ENCODE measurements at places on chromosomes 1 and 21.

DNA sequence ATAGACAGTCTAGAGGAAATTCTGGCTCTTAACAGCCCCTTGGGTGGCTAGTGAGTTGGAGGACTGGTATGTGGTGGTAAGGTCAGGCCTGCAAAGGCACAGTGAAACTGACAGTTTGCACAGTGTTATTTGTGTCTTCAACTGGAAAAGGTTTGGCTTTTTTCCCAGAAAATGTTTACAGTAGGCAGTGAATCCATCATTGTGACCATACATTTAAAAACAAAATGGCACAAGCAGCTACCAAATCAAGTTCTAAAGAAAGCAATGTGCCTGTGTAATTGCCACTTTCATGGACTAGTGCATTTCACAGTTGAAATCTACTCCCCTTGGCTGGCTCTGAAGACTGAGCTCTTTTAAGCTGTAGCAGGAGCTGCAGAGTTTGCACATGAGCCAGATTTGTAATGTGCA, 24.8 kb downstream of the ATPAF1 start:
- DNase-seq: no peak
- H3K4me3 ChIP-seq: no peak overlapping the region
- H3K4me1 ChIP-seq: no peaks in the 10 kb centered on the region
- H3K27ac ChIP-seq: no peak overlapping the region
- H3K36me3 ChIP-seq: peaks cover 9% of the 10 kb centered on the region

DNA sequence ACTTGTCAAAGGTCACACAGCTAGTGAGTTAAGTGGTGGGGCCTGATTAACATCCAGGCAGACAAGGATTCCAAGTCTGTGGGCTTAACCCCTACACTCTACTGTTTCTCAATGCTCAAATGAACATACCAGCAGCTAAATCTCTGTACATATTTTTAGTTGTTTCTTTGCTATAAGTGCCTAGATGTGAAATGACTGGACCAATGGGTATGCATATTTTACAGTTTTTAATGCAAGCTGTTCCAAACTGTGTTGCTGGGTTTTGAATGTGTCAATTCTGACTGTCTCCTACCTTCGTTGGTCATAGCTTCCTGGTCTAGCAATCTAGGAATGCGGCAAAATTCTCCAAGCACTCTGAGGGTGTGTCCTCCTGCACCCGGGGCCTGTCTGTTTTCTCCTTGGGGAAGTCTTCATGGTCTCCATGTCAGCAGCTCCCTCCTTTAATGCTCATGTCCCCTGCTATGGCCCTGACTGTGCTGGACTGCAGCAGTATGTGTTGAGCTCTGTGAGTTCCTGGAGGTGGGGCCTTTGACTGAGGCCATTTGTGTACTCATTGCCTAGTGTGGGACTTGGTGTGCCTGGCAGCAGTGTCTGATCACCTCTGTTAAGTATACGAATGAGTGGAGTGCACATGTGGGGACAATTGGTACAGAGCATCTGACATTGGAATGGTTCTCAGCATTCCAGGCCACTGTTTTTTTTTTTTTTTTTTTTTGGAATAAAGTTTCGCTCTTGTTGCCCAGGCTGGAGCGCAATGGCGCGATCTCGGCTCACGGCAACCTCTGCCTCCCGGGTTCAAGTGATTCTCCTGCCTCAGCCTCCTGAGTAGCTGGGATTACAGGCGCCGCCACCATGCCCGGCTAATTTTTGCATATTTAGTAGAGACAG, 72.9 kb upstream of the SLC2A1 start:
- no peaks in the 10 kb centered on the region for H3K4me1 ChIP-seq
- H3K36me3 ChIP-seq: no peaks in the 10 kb centered on the region
- H3K27me3 ChIP-seq: no peaks in the 10 kb centered on the region
- DNase-seq: no peak
- no peak overlapping the region for H3K27ac ChIP-seq

- peaks cover 6% of the 10 kb centered on the region for H3K4me1 ChIP-seq
- DNase-seq: peak; percentile 94
- no peak overlapping the region for H3K27ac ChIP-seq
- H3K36me3 ChIP-seq: no peaks in the 10 kb centered on the region
- H3K4me3 ChIP-seq: no peak overlapping the region
- peaks cover 29% of the 10 kb centered on the region for H3K27me3 ChIP-seq
Observed at GRCh38 chr1:26321315-26322041, 3.7 kb downstream of the CD52 start.

DNA sequence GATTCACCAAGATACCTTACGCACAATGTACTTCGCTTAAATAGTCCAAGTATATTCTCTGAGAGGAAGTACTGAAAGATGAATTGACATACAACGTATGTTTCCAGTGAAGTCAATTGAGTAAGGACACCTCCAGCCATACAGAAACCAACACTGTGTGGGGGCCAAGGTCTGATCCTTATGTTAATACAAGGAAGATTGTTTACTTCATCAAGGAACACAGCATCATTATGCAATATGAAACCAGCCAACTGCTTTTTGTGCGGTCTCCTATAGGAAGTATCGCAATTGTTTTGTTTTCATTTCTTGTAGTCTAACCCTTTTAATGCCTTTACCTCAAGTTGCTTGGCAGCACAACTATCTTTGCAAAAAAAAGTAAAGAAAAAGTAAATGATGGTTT, 28.2 kb upstream of the TEKT2 start:
- H3K4me3 ChIP-seq: no peak overlapping the region
- no peak overlapping the region for H3K27ac ChIP-seq
- H3K4me1 ChIP-seq: no peaks in the 10 kb centered on the region
- DNase-seq: no peak
- H3K27me3 ChIP-seq: no peaks in the 10 kb centered on the region
- peaks cover 28% of the 10 kb centered on the region for H3K36me3 ChIP-seq

DNA sequence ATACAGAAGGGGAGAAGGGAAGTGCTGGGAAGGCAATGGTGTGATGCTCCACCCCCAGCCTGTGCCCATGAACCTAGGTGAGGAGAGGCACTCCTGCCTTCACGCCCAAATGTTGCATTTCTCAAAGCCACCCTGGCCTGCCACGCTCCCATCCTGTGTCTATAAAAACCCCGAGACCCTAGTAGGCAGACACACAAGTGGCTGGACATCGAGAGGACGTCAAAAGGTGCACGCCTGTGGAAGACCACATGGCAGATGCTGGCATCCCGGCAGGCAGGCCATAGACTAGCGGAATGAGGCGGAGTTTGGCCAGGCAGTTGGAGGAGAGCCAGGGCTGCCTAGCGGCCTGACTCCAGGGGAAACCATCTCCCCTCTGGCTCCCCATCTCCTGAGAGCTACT, 1168.5 kb upstream of the ADGRL2 start:
- no peak overlapping the region for H3K27ac ChIP-seq
- no peak for DNase-seq
- no peaks in the 10 kb centered on the region for H3K4me1 ChIP-seq
- H3K27me3 ChIP-seq: no peaks in the 10 kb centered on the region
- H3K4me3 ChIP-seq: no peak overlapping the region

GRCh38 chr1:242405947-242406346, 118.5 kb downstream of the PLD5 start:
- no peaks in the 10 kb centered on the region for H3K27me3 ChIP-seq
- H3K4me1 ChIP-seq: no peaks in the 10 kb centered on the region
- no peak overlapping the region for H3K27ac ChIP-seq
- DNase-seq: no peak

- H3K4me1 ChIP-seq: no peaks in the 10 kb centered on the region
- peak overlapping the region; percentile 41 for H3K27ac ChIP-seq
- no peaks in the 10 kb centered on the region for H3K36me3 ChIP-seq
- no peak overlapping the region for H3K4me3 ChIP-seq
Observed at GRCh38 chr1:78081980-78082860, 36.5 kb downstream of the GIPC2 start.

DNA sequence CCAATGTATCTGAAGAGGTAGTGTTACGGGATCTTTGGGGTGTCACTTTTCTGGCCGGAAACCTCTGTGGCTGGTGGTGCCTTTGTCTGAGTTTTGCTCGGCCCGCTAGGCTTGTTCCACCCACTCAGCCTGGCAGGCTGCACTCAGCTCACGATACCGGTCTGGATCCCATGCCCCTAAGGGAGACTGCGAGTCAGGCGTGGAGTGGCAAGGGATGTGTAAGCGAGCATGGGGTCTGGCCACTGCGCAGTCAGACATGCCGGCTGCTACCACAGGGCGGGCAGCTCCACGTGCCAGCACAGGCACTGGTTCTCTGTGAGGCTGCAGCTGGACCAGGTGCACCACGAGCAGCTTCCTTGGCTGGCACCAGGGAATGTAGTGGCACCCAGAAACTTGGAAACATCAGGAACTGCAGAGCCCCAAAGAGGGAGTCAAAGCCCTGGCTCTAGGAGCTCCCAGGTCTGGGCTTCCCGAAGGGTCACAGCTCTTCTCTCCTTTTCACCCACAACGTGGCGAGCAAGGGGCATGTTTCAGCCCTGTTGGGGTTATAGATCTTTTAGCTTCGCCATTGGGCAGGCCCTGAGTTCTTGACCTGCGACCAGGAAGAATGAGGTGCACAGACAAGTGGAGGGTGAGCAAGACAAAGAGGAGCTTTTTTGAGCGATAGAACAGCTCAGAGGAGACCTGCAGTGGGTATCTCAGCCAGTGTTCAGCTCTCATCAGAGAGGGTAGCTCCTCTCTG, 23.8 kb upstream of the LRRC8C start:
- H3K27ac ChIP-seq: no peak overlapping the region
- peaks cover 7% of the 10 kb centered on the region for H3K36me3 ChIP-seq
- H3K27me3 ChIP-seq: no peaks in the 10 kb centered on the region
- H3K4me3 ChIP-seq: no peak overlapping the region
- no peak for DNase-seq

- no peak for DNase-seq
- no peaks in the 10 kb centered on the region for H3K36me3 ChIP-seq
- H3K27me3 ChIP-seq: no peaks in the 10 kb centered on the region
- no peak overlapping the region for H3K27ac ChIP-seq
- no peaks in the 10 kb centered on the region for H3K4me1 ChIP-seq
Observed at GRCh38 chr1:235527196-235527814, 23.1 kb upstream of the B3GALNT2 start.

DNA sequence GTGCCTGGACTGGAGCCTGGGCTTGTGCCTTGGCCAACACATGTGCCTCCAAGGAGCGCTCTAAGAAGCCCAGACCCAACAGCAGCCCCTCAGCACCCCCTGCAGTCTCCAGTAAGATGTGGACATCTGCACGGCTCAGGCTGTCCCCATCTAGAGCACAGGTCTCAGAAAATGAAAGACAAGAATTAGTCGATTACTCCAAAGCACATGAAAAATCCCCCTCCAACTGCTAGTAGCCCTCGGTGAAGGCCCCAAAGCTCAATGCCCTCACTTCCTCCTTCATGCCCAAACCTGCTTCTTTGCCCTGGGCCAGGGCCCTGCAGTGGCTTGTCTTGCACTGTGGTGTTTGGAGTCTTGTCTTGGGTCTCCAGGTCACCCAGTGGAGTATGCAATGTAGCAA, 21.9 kb upstream of the ERO1B start:
- peaks cover 3% of the 10 kb centered on the region for H3K27me3 ChIP-seq
- no peak overlapping the region for H3K27ac ChIP-seq
- H3K36me3 ChIP-seq: no peaks in the 10 kb centered on the region
- H3K4me1 ChIP-seq: no peaks in the 10 kb centered on the region
- no peak overlapping the region for H3K4me3 ChIP-seq

GRCh38 chr1:166080277-166080966, 86.4 kb downstream of the FAM78B start:
- H3K27me3 ChIP-seq: no peaks in the 10 kb centered on the region
- no peak for DNase-seq
- H3K4me3 ChIP-seq: no peak overlapping the region
- H3K27ac ChIP-seq: no peak overlapping the region

GRCh38 chr1:86714159-86714558, 9.8 kb downstream of the SH3GLB1 start:
- no peak for DNase-seq
- H3K27me3 ChIP-seq: no peaks in the 10 kb centered on the region
- H3K4me1 ChIP-seq: peaks cover 19% of the 10 kb centered on the region
- no peaks in the 10 kb centered on the region for H3K36me3 ChIP-seq

DNA sequence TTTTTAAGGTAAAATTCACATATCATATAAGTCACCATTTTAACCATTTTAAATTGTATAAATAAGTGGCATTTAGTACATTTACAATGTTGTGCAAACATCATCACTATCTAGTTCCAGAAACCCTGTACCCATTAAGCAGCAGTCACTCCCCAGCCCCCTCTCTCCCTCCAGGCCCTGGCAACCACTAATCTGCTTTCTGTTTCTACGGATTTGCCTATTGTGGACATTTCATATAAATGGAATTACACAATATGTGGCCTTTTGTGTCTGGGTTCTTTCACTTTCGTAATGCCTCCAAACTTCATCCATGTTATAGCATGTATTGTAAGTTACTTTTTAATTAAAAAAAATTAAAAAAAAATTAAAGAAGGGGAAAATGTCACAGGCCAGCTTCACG, 58.0 kb upstream of the RAB3GAP2 start:
- no peak for DNase-seq
- H3K36me3 ChIP-seq: no peaks in the 10 kb centered on the region
- no peak overlapping the region for H3K4me3 ChIP-seq
- H3K27ac ChIP-seq: no peak overlapping the region
- H3K4me1 ChIP-seq: no peaks in the 10 kb centered on the region

DNA sequence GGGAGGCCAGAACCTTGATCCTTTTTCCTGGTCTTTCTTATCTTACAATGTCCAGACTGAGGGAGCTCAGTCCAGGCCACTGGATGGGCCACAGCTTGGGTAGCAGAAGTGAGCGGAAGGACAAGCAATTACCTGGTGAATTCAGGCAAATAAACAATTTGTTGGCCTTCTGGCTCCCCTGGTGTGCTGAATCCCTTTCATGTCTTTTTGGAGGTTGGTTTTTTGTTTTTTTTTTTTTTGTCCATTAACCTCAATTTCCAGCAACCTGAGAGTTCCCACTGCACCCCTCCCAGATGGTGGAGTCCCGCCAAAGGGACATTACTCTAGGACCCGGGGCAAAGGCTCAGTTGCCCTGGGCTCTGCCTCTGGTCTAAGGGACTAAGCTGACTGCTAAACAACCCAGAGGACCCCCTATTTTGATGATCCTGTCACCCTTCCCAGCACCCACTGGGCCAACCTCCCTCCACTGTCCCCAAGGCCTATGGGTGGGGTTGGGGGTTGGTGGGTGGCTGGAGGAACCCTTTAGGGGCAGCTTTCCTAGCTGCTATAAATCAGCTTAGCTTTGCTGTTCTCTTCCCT, 85.5 kb downstream of the KCND3 start:
- no peak overlapping the region for H3K4me3 ChIP-seq
- H3K27ac ChIP-seq: peak overlapping the region; percentile 57
- no peaks in the 10 kb centered on the region for H3K36me3 ChIP-seq
- H3K27me3 ChIP-seq: no peaks in the 10 kb centered on the region
- no peak for DNase-seq

Data from tibial artery (tissue), 4 donors.